ENCODE measurements at places on chromosomes 4 and X.

DNA sequence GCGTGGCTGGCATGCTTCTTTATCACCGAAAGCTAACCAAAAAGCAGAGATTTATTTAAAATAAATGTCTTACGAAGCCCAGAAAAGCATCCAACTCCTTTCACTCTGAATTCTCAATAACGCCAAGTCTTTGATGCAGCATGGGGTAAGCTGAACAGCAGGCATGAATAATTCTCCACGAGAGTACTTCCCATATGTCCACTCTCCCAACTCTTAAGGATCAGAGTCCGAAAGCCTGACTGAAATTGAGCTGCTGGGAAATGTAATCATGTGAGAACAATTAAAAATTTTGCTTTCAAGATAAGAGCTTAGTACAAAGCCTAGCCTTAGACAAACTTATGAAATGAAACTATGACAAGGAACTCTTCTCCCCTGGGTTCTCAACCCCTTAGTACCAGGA lies 7.5 kb upstream of the SLC39A8 start:
- DNase-seq = no peak

- DNase-seq = no peak
Measured at GRCh38 chr4:2320152-2320551, 58.2 kb upstream of the MXD4 start.

- DNase-seq = no peak
Measured at GRCh38 chr4:13988353-13989305, 361.1 kb upstream of the BOD1L1 start.

DNA sequence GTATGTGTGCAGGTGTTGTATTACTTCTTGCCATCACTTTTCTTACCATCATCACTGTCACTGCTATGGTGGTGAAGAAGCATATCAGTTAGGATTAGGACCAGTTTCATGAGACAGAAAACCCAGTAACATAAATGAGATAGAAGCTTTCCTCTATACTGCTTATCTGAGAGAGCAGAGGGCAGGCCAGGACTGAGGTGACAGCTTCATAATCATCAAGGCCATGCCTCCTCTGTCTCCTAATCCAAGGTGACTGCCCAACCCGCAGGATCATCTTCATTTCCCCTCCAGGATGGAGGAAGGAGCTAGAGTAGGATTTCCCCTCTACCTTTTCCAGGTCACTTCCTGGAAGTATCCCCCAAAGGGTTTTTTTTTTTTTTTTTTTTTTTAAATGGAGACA lies 35.4 kb downstream of the TMEM131L start:
- no peak for DNase-seq

DNA sequence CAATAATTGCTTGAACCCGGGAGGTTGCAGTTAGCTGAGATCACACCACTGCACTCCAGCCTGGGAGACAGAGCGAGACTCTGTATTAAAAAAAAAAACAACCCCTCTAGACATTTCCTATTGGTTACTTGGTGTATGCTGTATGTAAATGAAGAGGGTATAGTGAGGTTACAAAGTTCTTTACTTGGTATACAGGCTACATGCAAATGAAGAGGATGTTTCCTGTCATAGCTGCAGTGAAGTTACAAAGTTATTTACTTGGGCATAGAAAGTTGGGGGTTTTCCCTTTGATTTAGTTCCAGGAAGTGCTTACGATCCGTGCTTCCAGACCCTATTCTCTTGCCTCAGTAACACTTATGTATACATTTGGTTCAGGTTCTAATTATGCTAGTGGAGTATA lies 38.4 kb upstream of the CLNK start:
- no peak for DNase-seq

GRCh38 chr4:94995684-94996394 lies 238.1 kb downstream of the BMPR1B start:
- DNase-seq = no peak

- DNase-seq = no peak
Measured at GRCh38 chr4:37827030-37827685, 672 bp downstream of the PGM2 start.

GRCh38 chr4:168999809-169000208 lies 10.2 kb downstream of the CBR4 start:
- no peak for DNase-seq

- no peak for DNase-seq
Measured at GRCh38 chrX:110414273-110414672, 55.6 kb downstream of the RTL9 start.

DNA sequence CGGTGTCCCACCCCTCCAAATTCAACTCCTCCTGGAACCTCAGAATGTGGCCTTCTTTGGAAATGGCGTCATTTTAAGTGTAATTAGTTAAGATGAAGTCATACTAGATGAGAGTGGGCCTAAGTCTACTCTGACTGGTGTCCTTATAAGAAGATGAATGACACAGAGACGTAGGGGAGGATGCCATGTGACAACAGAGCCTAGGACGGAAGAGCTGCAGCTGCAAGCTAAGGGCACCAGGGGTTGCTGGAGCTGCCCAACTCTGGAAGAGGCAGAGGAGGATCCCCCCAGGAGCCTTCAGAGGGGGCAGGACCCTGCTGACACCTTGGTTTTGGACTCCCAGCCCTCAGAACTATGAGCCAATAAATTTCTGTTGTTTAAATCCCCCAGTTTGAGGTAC lies 115.1 kb downstream of the STK32B start:
- DNase-seq = no peak

DNA sequence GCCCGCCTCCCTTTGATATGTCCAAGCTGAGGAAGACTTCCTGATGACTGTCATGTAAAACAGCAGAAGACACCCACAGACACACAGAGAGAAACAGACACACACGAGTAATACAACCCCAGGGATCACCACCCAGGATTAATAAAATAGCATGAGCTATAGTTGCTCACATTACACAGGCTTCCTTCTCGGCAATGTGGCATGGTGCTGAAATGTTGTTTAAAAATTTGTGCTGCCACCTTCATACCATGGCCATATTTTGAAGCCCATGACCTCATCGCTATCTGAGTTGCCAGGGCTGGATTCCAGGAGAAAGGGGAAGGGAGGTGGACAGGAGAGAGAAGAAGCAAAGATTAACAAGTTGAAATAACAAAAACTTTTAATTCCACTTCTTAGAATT lies 111.7 kb downstream of the SYNPO2 start:
- DNase-seq = no peak

DNA sequence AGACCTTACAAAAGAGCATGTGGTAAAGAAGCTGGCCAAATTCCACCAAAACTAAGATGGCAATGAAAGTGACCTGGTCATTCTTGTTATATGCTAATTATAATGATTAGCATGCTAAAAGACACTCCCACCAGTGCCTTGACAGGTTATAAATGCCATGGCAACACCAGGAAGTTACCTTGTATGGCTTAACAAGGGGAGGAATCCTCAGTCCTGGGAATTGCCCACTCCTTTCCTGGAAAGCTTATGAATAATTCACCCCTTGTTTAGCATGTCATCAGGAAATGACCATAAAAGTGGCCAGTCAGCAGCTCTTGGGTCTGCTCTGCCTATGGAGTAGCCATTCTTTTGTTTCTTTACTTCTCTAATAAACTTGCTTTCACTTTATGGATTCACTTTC lies 87.9 kb downstream of the UPRT start:
- no peak for DNase-seq

- DNase-seq = no peak
Measured at GRCh38 chr4:189088780-189089179, 851.9 kb upstream of the FRG1 start.

DNA sequence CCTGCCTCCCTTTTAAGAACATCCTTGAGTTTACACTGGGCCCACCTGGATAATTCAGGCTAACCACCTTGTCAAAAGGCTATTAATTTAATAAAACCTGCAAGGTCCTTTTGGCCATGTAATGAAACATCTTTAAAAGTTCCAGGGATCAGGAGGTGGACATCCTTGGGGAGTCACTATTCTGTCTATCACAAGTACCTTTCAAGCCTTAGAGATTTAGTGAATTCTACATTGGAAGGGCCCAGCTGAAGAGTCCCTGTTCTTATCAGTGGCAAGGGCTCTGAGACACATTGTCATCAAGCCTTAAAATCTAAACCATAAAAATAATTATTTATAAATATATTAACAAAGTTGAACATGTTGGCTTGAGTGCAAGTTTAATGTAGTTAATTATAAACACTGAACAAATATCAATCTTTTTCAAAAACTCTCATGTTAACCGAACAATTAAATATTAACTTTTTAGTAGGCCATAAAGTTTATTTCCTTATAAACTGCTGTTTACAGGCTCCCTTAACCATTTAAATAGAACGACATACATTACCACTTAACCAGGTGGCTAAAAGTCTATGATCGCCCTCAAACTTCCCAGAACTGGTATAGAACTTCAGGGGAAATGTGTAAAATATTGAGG lies 104.4 kb upstream of the CBR4 start:
- no peak for DNase-seq

- DNase-seq = no peak
Measured at GRCh38 chr4:126251169-126251568, 936.4 kb downstream of the FAT4 start.

- no peak for DNase-seq
Measured at GRCh38 chr4:78863991-78864390, 75.2 kb downstream of the PAQR3 start.

- no peak for DNase-seq
Measured at GRCh38 chr4:98706935-98707334, 48.5 kb upstream of the TSPAN5 start.

DNA sequence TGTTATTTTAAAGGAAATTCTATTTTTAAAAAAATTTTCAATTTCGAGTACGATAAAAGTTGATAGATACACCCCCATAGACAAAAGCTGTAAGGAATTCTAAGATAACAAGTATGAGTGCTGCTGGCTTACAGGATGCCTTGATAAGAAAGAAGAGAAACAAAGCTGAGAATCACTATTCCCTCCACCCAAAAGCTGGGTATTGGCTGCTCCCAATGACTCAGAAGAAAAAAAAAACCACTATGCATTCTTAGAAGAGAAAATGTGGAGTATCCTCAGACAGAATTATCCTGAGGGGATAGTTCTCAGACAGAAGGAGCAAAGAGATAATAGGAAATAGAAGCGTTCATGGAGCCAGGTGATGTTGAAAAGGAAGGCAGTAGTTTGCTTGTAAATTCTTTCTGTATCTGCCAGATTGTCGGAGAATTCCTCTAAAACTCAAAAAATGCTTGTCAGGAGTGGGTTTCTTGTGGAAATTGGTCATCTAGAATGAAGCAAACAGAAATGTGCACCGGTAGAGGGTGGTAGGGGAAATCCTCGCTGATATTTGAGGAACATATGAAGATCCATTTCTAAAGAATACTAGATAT lies 217.5 kb upstream of the ADAMTS3 start:
- DNase-seq = no peak

- no peak for DNase-seq
Measured at GRCh38 chr4:8035371-8035780, 95.7 kb upstream of the AFAP1 start.

DNA sequence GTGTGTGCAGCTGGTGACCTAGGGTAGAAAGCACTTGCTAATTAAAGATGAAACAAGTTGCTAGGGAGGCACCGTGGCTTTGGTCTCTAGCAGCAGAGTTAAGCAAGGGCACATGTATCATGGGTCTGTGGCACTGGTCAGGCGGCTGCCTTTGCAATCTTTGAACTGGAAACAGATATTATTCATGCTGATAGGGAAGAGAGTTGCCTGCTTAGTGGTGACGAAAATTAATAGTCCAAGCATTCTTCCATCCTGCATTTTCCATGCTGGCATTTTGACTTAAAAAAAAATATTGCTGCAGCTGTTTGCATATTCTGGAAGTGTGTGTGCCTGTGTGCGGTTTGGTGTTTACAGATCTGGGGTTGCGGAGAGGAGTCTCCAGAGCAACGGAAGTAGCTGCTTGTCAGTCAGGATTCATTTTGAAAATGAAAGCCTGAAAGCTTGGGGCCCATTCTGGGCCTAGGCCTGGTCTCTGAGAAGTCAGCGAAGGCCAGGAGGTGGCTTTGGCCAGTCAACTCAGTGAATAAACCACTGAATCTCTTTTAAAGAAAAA lies 2.3 kb upstream of the SOWAHD start:
- peak; percentile 41 for DNase-seq

- no peak for DNase-seq
Measured at GRCh38 chr4:53645108-53645507, 53.8 kb upstream of the LNX1 start.

- DNase-seq = no peak
Measured at GRCh38 chr4:159677521-159677920, 574.6 kb downstream of the RAPGEF2 start.

- DNase-seq = no peak
Measured at GRCh38 chrX:23515028-23515427, 152.3 kb upstream of the PRDX4 start.

DNA sequence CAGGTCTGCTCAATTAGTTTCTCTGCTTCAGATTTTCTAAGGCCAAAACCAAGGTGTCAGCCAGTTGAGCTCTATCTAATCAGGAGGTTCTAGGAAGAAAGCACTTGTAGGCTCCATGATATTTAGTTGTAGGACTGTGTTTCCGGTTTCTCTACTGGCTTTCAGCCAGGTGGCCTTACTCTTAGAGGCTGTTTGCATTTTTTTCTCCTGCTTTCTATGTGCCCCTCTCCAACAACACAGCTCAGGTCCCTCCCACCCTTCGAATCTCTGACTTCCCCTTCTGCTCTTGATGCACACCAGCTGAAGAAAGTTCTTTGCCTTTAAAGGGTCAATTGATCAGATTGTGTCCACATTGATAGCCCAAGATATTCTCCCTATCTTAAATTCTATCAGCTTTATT lies 245.2 kb downstream of the RAB28 start:
- DNase-seq = no peak

- peak; percentile 39 for DNase-seq
Measured at GRCh38 chrX:118459494-118459893, 36.1 kb upstream of the DOCK11 start.

GRCh38 chr4:90030953-90031352 lies 96.2 kb upstream of the CCSER1 start:
- no peak for DNase-seq

GRCh38 chr4:187464573-187464972 lies 531.0 kb upstream of the ZFP42 start:
- no peak for DNase-seq

DNA sequence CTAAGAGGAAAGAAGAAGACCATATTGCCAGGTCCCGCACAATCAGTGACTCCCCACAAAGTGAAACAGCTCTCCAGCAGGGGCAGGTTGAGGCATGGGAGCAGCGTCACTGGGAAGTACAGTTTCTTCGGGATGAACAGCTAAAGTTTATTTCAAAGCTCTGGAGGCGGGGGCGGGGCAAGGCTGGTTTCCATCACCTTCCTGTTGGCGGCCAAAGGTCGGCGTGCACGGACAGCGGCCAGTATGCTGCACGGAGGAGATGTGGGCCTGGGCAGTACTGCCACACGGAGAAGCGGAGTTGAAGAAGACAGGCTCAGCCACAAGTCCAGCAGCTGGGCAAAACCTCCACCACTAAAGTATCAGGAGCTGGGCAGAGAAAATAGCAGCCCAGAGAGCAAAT lies 951 bp upstream of the ZNF518B start:
- no peak for DNase-seq

Measured in CD4-positive, alpha-beta T cell treated with Interleukin-15 for 4 hours (primary cell).